C1 segment of cervical spinal cord (tissue), 14 donors: ENCODE measurements at places on chromosomes 3 and 15.

- no peak for DNase-seq
Observed at GRCh38 chr3:9036404-9037131, 73.3 kb upstream of the RAD18 start.

DNA sequence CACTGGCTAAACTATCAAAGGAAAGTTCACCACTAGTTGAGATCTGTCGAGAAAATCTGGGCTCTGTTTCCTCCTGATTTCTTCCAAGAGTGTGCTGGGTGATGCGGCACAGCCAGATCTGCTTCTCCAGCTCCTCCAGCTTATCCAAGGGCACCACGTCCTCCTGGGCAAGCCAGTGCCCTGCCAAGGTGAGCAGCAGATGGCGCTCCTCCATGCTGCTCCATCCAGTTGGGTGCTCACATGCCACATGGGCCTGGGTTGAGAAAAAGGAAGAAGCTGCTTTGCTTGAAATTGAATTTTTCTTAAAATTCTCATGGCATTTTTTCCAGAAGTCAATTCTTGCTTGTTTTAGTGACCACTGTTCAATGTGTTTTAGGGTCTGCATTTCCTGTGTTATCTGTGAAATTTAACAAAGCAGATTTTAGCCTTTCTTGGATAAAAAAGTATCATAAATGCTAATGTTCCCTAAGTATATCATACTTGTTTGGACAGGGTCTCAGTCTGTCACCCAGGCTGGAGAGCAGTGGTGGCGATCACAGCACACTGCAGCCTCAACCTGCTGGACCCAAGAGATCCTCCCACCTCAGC is 47.3 kb downstream of the EIF3J start:
- DNase-seq, result no peak

DNA sequence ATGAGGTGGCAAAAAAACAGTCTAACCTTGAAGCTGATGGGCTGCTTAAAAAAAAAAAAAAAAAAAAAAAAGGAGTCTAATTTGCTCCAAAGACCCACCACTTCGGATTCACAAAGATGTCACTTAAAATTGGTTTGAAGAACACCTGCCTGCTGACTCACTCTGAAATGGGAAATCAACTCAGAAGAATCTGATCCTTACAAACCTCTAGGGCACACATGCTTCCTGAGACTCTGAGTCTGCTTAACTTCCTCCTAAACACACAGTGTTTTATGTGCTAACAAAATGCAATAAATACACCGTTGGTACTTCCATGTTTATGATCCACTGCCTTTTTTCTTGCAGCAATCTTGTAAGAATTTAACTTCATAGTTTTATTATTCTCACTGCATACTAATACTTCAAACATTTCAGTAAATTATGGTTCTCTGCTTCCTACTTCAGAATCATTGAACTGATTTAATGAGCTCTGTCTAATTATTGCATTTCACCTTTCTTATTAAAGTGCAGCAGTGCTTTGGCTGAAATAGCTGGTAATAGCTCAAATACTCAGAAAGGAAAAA is 73.0 kb upstream of the FRMD4B start:
- DNase-seq, result no peak

DNA sequence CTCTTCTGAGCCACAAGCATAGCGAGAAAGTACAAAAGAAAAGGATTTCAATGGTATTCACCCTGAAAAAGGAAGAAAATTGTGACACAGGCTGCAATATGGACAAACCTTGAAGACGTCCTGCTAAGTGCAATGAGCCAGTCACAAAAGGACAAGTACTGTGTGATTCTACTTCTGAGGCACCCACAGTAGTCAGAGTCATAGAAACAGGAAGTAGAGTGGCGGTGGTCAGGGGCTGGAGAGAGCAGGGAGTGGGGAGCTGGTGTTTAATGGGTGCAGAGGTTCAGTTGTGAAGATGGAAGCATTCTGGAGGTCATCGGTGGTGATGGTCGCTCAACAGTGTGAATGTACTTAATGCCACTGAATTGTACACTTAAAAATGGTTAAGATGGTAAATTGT is 180.5 kb downstream of the APBA2 start:
- no peak for DNase-seq

- no peak for DNase-seq
Observed at GRCh38 chr3:194032828-194033435, 103.0 kb upstream of the HES1 start.

- no peak for DNase-seq
Observed at GRCh38 chr15:56240390-56240789, 3.3 kb downstream of the RFX7 start.

- DNase-seq, result no peak
Observed at GRCh38 chr3:134485075-134485717, 589 bp downstream of the ANAPC13 start.

DNA sequence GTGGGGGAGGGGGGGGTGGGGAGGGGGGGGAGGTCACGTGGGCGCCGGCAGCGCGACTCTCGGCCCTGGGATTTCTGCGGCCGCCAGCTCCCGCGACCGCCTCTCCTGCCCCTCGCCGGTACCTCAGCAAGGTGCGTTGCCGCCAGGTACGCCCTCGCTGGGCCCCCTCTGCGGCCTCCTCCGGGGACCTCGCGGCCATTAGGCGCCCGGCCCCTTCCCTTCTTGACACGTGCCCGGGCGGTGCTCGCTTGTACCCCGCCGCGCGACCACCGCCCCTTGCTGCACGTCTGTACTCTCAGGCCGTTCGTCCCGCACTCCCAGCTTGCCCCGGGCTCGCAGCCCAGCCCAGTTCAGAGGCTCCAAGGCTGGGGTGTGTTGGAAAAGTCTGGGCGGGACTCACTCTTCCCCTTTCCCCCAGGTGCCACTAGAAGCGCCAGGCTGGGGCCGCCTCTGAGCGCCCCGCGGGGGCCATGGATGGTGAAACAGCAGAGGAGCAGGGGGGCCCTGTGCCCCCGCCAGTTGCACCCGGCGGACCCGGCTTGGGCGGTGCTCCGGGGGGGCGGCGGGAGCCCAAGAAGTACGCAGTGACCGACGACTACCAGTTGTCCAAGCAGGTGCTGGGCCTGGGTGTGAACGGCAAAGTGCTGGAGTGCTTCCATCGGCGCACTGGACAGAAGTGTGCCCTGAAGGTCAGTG is at the start of gene MAPKAPK3:
Gene MAPKAPK3 (plus strand): TSS at position 56 of the 696 bp plus-strand sequence. CDS start 415 bp downstream, at position 471.
- no peak for DNase-seq

DNA sequence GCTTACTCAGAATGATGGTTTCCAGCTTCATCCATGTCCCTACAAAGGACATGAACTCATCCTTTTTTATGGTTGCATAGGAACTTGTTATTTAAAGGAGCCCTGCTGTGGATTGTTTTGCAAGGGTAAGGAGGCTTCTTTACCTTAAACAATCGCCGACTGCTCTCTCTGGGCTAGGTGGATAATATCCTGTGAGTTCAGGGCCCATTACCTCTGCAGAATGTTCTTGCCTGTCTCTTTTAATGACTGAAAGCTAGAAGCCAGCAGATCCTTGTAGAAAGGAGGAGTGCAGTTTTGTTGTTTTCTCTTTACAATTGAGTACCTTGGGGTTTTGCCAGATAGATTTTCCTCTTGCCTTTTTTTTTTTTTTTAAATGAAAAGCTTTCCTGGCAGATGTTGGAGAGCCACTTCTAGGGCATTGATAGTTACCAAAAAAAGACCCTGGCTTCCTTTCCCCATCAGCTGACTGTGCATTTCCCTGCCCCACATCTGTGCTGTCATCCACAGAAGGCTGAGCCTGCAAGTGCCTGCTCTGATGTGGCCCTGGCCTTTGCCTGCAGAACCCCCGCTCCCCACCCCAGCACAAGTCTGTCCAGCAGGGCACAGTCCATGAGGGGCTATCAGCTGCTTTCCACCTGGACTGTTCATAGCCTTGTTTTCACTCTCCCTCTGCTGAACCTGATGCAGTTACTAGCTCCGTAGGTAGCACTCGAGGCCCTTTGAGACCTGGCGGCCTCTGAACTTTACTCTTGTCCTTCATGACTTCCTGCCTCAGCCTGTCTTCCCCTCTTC is 113.1 kb downstream of the CHCHD6 start:
- no peak for DNase-seq

DNA sequence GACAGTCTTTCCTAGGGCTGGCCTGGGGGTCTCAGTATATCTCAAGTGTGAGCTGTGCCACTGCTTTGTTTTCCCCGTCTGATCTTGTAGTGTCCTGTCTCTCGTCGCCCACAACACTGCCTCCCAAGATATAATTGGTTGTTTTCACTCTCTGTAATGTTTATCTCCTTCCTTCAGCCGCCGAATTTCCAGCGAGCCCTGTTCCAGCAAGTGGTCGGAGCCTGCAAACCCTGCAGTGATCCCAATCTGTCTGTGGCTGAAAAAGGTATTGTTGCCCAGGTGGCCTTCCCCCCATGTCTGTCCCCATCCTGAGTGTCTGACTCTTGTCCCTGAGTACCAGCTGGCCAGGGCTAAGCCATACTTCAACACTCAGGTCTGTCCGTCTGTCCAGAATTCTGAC is 9.5 kb upstream of the MANF start:
- peak; percentile 80 for DNase-seq

DNA sequence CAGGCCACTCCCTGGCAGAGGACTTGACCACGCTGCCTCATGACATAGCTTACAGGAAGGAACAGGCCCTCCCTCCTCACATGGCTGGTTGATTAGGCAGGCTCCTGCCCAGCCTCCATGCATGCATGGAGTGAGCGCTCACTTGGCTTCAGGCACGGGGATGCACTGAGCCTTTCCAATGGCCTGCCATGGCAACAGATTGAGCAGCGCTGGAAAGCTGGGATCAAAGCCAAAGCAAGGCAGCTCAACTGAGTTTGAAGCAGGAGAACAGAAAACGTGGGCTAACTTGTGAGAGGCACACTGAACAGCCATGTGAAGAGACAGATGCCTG is 5.9 kb upstream of the GRAMD2A start:
- DNase-seq, result peak; percentile 61

DNA sequence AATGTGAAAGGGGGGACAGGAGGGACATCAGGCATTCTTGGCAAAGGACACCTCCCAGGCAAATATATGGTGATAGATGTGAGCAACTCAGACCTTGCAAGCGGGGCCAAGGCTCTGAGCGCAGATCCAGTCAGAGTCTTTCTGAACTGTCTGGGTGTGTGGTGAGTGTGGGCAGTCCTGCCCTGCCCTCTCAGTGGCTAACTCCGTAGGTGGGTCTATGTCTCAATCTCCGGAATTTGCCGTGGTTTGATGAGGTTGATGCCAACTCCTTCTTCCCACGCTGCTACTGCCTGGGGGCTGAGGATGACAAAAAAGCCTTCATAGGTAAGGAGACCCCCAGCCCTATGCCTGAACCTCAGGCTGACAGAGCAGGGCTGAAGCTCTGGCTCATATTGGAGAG is 7.4 kb downstream of the TTLL3 start:
- DNase-seq, result no peak

DNA sequence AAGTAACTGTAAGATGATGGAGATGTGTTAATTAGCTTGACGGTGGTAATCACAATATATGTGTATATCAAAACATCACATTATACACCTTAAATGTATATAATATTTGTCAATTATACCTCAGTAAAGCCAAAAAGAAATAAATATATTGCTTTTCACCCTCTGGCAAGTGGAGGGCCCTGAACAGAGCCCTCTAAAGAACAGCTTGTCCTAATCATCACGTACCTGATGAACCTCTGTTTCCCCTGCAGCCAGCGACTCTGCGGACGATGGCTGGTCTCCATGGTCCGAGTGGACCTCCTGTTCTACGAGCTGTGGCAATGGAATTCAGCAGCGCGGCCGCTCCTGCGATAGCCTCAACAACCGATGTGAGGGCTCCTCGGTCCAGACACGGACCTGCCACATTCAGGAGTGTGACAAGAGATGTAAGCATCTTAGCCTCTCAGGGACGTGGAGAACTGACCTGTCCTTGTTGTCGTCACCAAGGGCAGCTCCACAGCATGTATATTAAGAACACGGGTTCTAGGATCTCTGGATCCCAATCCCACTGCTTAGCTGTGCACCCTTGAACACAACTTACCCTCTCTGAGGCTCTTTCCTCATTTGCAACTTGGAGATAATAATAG is 6.3 kb downstream of the THBS1 start:
- no peak for DNase-seq

DNA sequence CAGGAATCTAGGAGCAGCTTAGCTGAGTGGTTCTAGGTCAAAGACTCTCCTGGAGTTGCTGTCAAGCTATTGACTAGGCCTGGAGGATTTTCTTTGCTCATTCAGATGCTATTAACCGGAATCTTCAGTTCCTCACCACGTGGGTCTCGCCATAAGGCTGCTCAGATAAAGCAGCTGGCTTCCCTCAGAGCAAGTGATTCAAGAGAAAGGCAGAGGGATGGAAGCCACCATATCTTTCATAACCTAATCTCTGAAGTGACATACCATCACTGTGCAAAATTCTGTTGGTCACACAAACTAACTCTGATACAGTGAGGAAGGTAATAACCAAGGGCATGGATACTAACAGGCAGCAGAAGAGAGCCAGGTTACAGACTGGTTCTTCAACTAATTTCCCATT is 72.7 kb upstream of the FLNB start:
- DNase-seq, result no peak

DNA sequence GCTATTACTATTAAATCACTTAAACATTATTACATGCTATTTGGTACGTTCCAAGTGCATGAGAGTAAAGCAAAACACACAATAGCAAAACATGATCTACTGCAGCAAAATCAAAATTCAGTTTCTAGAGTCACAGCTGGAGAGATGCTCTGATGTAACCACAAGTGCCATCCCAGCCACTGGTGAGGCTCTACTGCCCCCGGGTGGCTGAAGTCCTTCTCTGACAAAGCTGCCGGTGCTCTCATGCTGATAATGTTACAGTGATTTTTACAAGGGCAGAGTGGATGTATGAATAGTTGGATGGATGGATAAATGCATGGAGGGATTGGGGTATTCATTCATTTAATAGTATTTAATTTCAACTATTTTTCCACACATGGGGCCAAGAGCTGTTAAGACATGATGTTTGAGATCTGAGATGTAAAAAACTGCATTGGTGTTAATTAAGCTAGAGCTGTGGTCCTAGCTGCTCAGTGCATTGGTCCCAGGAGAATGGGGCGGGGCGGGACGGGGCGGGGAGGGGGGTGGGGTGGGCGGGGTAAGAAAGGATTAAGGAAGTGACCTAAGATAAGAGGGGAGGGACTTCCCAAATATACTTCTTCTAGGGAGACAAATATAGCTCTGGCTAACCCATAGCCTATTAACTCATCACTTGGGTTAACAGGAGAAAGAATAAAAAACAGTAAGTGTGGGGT is 5.3 kb upstream of the SPESP1 start:
- no peak for DNase-seq

DNA sequence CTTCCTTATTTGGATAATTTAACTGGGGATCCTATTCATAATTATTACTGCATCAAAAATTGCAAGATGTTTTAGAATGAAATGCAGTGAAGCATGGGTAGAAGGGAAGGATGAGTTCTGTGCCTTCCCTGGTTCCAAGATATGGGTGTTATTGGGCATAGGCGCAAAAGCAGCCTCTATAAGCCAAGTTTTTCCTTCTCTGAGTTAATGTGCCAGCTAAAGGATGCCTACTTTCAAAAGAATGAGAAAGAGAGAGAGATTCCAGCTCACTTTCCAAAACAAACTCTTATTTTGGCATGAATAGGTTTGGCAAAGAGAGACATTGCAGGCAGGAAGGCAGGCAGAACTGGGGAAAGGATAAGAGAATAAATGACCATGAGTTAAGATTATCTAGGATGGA is 270.2 kb downstream of the TAFA4 start:
- no peak for DNase-seq
